ENCODE measurements at places on chromosomes 16 and 17. TPM values are rescaled to one million over a fixed set of nuclear protein-coding genes. Genes with fewer than 3 reads are reported as not detected.

DNA sequence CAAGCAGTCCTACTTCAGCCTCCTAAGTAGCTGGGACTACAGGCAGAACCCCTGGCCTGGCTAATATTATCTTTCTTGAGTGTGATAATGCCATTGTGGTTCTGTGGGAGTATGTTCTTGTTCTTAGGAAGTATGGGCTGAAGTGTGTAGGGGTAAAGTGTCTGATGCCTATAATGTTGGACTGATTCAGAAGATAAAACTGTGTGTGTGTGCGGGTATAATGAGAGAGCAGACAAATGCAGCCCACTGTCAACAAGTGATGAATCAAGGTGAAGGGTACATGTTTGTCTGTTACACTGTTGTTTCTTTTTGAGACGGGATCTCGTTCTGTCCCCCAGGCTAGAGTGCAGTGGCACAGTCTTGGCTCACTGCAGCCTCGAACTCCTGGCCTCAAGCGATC, 127.5 kb downstream of the CLEC16A start:
- H3K4me3 ChIP-seq = no peak overlapping the region
- no peak overlapping the region for H3K27ac ChIP-seq
- no peaks in the 10 kb centered on the region for H3K36me3 ChIP-seq
- H3K27me3 ChIP-seq = no peaks in the 10 kb centered on the region

- H3K27me3 ChIP-seq = no peaks in the 10 kb centered on the region
- DNase-seq = peak; percentile 19
- no peak overlapping the region for H3K27ac ChIP-seq
Observed at GRCh38 chr16:88854306-88855111, 2.2 kb downstream of the GALNS start.

DNA sequence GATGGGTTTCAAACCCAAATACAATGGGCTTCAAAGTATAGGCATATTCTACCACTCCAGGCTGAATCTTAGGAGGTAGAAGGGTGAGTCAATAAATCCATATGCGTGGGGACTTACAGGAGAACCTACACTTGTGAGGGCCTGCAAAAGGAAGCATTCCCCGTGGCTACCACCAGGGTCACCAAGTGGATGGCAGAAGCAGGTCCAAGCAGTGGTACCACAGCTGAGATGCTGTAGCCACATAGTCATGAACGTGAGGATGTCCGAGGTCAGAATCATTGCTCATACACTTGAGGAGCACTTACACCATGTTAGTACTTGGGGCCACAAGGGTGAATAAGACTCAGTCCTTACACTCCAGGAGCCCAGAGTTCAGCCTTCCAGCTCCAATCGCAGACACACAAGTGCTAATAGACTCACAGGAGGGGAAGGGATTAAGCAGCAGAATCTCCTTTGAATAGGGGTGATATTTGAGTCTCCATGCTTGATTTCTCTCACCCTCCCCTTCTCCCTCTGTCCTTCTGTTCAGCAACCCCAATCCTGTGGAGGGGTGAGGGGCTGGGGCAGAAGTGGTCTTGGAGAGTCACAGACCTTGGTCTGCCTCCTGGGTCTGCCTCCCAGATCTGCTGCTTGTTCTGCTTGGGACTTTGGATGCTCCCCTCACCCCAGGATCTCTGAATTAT, 42.5 kb upstream of the ASIC2 start:
- H3K36me3 ChIP-seq = no peaks in the 10 kb centered on the region
- H3K4me3 ChIP-seq = no peak overlapping the region
- no peaks in the 10 kb centered on the region for H3K27me3 ChIP-seq
- no peak overlapping the region for H3K27ac ChIP-seq
- no peaks in the 10 kb centered on the region for H3K4me1 ChIP-seq
- no peak for DNase-seq

DNA sequence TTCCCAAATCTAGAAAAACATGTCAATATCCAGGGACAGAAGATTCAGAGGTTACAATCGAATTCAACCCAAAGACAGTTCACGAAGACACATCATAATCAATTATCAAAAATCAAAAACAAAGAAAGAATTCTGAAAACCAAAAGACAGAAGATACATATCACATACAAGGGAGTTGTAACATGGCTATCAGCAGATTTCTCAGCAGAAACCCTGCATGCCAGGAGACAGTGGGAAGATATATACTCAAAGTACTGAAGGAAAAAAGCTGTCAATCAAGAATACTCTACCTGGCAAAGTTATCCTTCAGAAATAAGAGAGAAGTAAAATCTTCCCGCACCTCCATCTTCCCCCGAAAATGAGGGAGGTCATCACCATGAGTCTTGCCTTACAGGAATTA, 258.6 kb downstream of the CEP112 start:
- H3K36me3 ChIP-seq = no peaks in the 10 kb centered on the region
- no peaks in the 10 kb centered on the region for H3K27me3 ChIP-seq
- no peak overlapping the region for H3K27ac ChIP-seq
- H3K4me3 ChIP-seq = no peak overlapping the region
- H3K4me1 ChIP-seq = no peaks in the 10 kb centered on the region

- no peaks in the 10 kb centered on the region for H3K36me3 ChIP-seq
- H3K4me3 ChIP-seq = no peak overlapping the region
- peaks cover 8% of the 10 kb centered on the region for H3K27me3 ChIP-seq
- DNase-seq = no peak
- no peak overlapping the region for H3K27ac ChIP-seq
Observed at GRCh38 chr16:86048221-86048620, 149.3 kb downstream of the IRF8 start.

- no peak for DNase-seq
- H3K36me3 ChIP-seq = no peaks in the 10 kb centered on the region
- no peak overlapping the region for H3K4me3 ChIP-seq
- H3K27ac ChIP-seq = no peak overlapping the region
- no peaks in the 10 kb centered on the region for H3K27me3 ChIP-seq
Observed at GRCh38 chr16:2292221-2292620, 24.3 kb upstream of the RNPS1 start.

- H3K27ac ChIP-seq = no peak overlapping the region
- no peaks in the 10 kb centered on the region for H3K36me3 ChIP-seq
- H3K4me1 ChIP-seq = peaks cover 44% of the 10 kb centered on the region
- no peak overlapping the region for H3K4me3 ChIP-seq
- DNase-seq = no peak
Observed at GRCh38 chr17:47844227-47844626, 3.2 kb upstream of the SCRN2 start.

- no peaks in the 10 kb centered on the region for H3K27me3 ChIP-seq
- H3K4me3 ChIP-seq = no peak overlapping the region
- H3K4me1 ChIP-seq = no peaks in the 10 kb centered on the region
- no peaks in the 10 kb centered on the region for H3K36me3 ChIP-seq
Observed at GRCh38 chr17:50301891-50302584, 27.8 kb downstream of the TMEM92 start.

CIITA gene
- total RNA-seq = 11.9 TPM
